ENCODE measurements at places on chromosomes 4 and X.

- no peak for DNase-seq
Measured at GRCh38 chr4:84914686-84915395, 51.6 kb downstream of the WDFY3 start.

DNA sequence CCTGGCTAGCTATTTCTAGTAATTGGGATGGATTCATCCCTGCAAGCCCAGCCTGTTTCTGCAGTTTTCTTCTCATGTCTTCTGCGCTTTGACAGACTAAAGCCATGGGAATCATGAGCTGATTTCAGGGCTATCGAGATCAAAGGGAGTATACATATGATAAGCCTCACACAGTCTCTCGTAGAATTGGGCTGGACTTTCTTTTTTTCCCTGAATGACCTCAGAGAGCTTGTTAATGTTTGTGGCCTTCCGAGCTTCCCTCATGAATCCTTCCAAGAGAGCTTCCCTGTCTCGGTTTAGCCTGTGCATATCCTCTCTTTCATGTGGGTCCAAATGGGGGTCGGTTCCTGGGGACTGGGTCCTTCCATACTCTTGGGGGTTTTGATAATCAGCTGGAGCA is 130.3 kb downstream of the ADRA2C start:
- DNase-seq: no peak

DNA sequence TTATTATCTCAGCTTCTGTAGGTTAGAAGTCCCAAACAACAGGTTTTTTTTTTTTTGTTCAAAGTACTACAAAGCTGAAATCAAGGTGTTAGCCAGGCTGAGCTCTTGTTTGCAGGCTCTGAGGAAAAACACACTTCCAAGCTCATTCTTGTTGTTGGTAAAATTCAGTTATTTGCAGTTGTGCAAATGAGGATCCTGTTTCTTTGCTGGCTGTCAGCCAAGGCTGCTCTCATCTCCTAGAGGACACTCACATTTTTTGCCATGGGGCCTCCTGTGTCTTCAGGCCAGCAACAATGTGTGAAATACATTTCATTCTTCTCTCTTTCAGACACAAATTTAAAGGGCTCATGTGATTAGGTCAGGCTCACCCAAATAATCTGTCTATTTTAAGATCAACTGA is 60.3 kb upstream of the HSD17B10 start:
- no peak for DNase-seq

GRCh38 chr4:73528171-73528570 is 46.6 kb downstream of the AFM start:
- no peak for DNase-seq

DNA sequence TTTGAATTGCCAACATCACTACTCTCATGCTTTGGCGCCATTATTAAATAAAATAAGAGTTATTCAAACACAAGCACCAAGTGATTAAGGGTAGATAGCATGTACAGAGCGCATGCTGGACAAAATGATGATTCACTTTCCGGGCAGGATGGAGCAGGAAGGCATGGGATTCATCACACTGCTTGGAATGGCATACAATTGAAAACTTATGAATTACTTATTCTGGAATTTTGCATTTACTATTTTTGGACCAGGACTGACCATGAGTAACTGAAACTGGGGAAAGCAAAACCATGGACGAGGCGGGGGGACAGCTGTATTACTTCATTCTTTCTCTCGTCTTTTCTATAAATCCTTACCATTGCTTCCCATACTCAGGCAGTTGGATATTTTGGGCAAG is 28.5 kb upstream of the FGF5 start:
- DNase-seq: no peak

DNA sequence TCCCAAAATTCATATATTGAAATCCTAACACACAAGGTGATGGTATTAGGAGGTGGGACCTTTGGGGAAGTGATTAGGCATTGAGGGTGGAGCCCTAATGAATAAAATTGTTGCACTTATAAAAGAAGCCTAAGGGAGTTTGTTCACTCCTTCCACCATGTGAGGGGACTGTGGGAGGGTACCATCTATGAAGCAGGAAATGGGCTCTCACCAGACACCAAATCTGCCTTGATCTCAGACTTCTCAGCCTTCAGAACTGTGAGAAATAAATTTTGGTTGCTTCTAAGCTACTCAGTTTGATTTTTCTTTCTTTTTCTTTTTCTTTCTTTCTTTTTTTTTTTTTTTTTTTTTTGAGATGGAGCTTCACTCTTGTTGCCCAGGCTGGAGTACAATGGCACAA is 116.2 kb upstream of the GPC3 start:
- no peak for DNase-seq

GRCh38 chr4:156495091-156495490 is 476.5 kb downstream of the PDGFC start:
- DNase-seq: no peak

DNA sequence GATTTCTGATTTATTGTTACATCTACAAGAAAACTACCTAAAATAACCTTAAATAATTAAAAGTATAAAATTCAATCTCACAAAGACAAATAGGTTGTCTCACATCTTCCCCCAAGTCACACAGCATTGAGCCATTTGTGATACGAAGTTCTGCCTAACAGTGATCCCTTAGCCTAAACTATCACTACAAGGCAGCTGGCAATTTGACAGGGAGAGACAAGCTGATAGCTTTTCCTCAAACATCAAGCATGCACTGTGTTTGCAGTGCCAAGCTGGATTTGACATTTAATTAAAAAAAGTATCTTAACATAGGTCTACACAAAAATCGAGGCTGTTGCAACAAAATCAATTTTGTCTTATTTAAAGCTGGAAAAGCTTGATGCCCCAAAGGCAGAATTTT is 464.7 kb upstream of the TRAM1L1 start:
- no peak for DNase-seq

GRCh38 chr4:340011-340410 is 2.4 kb downstream of the ZNF141 start:
- no peak for DNase-seq

GRCh38 chr4:127212701-127213100 is 420.1 kb upstream of the INTU start:
- no peak for DNase-seq

- no peak for DNase-seq
Measured at GRCh38 chrX:20284992-20285391, 18.3 kb upstream of the RPS6KA3 start.

DNA sequence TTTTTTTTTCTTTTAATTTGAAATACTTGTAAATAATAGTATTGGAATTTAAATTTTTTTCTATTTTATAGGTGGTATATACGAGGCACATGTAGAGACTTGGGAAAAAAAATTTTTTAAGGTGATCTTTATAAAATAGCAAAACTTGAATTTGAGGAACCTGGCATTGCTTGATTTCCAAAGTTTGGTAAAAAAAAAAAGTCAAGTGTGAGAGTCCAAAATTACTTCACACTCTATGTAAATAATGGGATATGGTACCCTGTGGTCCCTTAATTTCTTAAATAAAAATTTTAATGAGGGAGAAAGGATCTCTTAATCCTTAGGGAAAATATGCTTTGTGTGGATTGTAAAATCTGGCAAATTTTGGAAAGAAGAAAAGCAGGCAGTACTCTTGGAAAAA is 19.0 kb downstream of the SPRY1 start:
- no peak for DNase-seq

- no peak for DNase-seq
Measured at GRCh38 chr4:151614561-151614960, 146.2 kb downstream of the GATB start.

GRCh38 chr4:43049326-43049725 is 156.8 kb downstream of the GRXCR1 start:
- no peak for DNase-seq

GRCh38 chr4:179164267-179164999 is 1722.2 kb upstream of the AGA start:
- DNase-seq: no peak

GRCh38 chr4:78660559-78660958 is 109.0 kb downstream of the ANXA3 start:
- DNase-seq: no peak

- no peak for DNase-seq
Measured at GRCh38 chr4:16466581-16466980, 240.3 kb upstream of the TAPT1 start.

DNA sequence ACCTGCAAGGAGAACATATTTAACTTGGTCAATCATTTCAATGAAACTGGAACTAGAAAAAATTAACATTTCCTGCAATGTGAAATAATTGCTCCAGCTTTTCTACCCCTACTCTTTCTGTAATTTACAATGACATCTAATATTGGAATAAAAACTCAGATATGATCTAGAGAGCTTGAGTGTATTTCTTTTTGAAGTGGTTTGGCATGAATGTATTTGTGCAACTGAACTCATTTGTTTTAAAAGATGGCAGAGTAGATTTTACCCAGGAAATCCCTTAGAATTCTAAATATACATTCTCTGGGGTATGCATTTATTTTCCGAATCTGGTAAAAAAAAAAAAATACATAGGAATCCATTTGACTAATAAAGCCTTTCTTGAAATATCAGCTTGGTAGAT is 21.5 kb upstream of the GATB start:
- no peak for DNase-seq

DNA sequence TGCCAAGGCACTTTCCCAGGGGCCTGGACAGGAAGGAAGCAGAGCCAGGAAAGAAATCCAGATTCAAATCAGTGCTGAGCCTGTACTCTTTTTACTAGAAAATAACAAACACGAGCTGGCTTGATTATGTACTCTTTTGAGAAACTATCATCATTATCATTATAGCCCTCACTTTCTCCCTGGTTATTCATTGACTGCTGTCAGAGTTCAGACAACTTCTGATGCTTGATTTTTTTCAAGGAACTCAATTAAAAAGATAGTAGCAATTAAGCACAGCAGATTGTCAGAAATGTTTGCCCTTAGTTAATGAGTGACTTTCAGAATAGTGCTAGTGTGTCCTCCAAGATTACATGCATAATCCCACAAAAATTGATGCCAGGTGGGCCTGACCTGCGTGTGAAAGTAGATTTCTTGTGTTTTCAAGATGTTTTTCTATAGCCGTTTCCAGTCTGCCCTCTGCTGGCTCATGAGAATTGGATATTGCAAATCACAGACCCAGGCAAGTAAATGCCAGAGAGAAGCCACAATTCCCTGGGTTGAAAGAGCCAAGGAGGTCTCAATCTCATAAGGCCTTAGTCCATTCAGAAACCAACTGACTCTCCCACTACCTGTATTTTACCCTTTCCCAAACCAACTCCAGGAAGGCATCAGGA is 14.3 kb upstream of the PNPLA4 start:
- DNase-seq: no peak

DNA sequence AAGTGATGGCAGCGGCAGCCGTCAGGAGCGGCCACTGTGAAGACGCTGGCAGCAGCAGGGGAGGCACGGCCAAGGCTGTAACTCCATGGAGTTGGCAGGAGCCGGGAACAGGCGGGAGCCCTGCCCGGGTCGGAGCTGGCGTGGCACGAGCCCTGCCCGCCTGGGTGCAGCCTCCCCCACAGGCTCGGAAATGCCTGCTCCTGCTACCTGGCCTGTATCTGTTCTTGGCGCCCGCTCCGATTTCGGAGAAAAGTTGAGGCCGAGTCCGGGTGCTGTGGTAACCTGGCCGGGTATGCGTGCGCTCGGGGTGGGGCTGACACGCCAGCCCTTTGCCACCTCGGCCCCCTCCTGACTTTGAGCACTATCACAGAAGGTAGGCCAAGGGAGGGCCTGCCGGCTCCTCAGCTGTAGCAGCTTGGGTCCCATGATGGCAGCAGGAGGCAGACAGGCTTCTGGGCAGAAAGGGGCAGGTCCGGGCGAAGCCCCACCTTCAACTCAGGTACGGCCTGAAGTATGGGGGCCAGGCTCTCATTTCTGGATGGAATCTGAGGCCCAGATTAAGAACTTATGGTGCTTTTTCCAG is 51.2 kb upstream of the SHISA3 start:
- no peak for DNase-seq

GRCh38 chr4:37745946-37746345 is 59.8 kb upstream of the RELL1 start:
- DNase-seq: no peak

DNA sequence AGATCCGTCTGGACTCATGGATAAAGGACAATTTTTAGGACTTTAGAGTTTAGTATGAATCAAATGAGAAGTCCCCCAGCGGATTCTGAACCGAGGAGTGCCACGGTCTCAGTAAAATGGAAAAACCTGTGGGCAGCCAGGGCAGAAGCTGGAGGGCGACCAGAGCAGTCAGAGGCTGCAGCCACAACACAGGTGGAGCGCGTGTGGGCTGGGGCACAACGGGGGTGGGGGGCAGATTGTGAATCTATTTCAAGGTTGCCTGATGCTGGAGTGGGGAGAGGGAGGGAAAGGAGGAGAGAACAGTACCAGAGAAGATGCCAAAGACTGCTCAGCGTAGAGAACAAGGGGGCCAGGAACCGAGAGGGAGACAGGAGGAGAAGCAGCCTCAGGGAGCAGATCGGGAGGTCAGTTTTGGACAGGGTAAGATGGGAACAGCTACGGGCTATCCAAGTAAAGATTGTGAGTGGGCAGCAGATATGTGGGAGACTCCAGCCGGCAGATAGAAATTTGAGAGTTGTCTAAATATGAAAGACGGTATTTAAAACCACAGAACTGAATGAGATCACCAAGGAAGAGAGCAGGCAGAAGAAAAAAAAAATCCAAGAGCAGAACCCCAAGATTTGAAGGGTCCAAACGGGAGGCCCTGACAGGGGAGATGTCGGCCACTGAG is 9.5 kb downstream of the FAT1 start:
- no peak for DNase-seq

DNA sequence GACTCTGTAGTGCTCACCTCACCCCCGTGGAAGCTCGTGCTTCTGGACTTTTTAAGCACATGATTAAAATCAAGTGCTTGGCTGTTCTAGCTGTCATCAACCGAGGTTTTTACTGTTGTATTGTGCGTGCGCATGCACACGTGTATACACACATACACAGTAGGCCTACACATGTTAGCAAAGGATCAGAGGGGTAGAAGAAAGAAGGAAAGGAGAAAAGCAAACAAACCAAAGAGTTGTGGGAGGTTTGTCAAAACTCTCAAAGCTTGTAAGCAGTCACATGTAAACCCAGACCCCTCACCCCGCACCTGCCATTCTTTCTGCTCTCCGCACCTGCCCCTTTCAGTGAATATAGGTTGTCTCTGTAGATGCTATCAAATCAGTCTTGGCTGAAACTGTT is 311.8 kb downstream of the HS3ST1 start:
- DNase-seq: no peak

DNA sequence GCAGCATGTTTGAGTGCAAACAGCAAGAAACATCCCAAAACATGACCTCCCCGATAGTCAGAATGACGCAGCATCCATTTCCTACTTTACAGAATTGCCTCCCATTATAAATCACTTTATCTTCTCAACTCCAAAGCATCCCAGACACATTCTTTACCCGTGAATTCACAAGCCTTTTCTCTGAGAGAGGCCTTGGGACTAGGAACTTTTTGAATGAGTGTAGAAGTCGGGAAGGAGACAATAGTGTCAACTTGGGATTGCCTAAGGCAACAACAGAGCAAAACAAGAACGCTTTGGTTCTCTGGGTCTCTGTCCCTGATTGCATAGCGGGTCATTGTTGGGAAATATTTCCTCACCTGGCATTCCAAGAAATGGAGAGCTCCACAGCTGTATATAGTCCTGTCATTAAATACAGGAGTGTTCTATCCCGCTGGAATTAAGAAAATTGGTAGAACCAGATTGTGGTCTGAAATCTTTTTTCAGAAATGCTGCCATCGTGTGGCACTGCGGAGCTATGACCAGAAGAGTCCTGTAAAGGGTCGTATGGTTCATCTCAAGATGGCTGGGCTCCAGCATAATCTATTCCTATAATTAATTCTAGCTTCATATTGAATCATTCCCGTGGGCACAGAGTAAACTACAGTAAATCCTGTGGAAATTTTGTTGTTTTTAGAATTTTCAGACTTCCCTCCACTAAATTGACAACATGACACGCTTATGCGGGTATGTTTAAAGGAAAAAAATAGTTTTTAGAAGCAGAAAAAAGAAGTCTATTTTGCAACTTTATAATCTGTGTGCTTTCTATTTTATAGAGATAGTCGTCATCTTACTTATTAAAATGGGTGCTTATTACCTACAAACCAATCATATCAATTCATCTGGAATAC is 2.0 kb upstream of the SPP1 start:
- DNase-seq: peak; percentile 26
